ENCODE measurements at places on chromosomes 3 and 15.

GRCh38 chr3:21783839-21784238, 32.8 kb upstream of the ZNF385D start:
- DNase-seq, result no peak

DNA sequence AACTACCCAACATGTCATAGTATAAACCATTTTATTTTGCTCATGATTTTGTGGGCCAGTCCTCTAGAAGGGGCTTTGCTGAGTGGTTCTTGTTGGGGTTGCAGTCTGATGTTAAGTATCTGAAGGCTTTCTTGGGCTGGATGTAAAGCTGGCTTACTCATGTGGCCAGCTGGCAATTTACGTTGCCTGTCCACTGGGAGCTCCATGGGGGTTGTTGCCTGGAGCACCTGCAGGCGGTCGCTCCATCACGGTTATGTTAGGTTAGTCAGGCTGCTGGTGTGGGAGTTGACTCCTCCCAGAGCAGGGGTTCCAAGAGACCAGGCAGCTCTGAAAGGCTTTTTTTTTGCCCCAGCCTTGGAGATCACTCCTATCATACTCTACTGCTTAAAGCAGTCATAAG, 98.1 kb downstream of the NR1D2 start:
- DNase-seq, result no peak

- DNase-seq, result peak; percentile 99
Measured at GRCh38 chr3:143331350-143331749, 211.8 kb downstream of the CHST2 start.

DNA sequence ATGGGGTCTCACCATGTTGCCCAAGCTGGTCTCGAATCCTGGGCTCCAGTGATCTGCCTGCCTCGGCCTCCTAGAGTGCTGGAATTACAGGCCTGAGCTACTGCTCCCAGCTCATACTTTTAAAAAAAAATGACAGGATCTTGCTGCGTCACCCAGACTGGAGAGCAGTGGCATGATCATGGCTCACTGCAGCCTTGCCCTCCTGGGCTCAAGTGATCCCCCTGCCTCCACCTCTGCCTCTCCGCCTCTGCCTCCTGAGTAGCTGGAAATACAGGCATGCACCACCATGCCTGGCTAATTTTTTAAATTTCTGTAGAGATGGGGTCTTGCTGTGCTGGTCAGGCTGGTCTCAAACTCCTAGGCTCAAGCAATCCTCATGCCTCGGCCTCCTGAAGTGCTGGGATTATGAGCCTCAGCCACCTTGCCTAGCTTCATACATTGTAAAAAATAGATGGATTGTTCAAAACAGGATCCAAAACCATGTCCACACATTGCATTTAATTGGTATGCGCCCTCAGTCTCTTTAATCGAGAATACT, 8.9 kb downstream of the PHLDB2 start:
- DNase-seq, result no peak

- DNase-seq, result no peak
Measured at GRCh38 chr3:67876261-67876660, 221.8 kb upstream of the SUCLG2 start.

Data from NCI-H1694 treated with DMSO at 0.1 percent for 48 hours (cell line).